ENCODE measurements at places on chromosomes 7 and 10.

GRCh38 chr10:117609095-117609795 is 66.7 kb downstream of the EMX2 start:
- DNase-seq, result no peak

DNA sequence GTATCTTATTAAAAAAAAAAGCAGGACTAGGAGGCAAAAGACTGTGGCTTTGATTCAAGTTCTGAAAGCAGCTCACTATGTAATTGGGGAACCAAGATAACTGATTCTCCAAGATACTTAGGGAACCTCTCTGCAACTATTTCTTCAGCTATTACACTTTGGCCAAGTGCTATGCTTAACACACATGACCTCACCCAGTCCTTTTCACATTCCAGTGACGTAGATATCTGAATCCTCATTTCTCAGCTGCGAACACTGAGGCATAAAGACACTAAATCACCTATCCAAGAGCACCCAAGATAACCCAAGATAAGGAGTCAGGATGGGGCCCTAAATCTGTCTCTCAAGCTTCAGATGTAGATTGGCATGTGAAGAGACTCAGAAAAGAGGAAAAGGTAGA is 133.6 kb downstream of the GLI3 start:
- DNase-seq, result no peak

DNA sequence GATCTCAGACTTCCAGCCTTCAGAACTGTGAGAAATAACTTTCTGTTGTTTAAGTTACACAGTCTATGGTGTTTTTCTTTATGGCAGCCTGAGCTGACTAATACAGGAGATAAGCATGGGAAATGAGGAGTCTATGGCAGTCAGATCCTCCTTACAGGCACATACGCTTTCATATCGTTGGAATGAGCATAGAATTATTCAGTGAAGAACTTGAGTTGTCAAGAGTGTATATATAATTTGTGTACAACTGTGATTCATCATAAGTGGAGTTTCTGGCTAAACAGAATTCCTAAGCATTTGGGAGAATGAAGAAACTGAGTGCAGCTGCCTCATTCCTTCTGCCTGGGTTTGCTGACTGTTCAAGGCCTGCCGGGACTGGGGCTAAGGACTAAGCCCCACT is 516.7 kb downstream of the ADRA2A start:
- no peak for DNase-seq

DNA sequence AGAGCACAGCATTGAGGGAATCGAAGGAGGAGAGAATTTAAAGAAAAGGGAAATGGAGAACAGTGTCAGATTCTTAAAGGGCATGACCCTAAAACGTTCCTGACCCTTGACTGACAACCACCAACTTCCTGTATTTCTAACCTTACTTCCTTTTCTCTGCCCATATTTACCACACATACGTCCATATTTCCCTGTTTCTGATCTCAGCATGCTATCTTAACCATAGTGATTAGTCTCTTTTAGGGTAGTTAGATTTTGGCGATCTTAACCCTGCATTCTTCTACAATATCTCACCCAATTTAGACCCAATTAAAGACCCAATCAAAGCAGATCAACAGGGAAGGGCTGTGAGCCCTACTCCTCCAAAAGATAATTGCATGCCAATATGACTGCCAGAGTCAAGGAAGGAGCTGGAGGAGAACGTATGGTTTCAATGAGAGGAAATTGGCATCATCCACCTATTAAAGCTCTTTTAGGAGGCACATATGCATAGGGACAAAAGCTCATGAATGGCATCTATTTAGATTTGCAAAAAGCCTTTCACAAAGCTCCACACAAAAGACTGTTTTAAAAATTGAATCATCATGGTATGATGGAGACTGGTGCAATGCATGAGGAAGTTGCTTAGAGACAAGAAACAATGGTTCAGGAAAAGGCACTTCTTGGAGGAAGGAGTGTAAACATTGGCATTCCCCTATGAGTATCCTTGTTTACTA is 49.0 kb upstream of the ARHGAP12 start:
- DNase-seq, result no peak

GRCh38 chr10:81917666-81918065 is 42.7 kb downstream of the NRG3 start:
- DNase-seq, result no peak

GRCh38 chr7:27661811-27662489 is 733 bp downstream of the HIBADH start:
- DNase-seq, result peak; percentile 14

DNA sequence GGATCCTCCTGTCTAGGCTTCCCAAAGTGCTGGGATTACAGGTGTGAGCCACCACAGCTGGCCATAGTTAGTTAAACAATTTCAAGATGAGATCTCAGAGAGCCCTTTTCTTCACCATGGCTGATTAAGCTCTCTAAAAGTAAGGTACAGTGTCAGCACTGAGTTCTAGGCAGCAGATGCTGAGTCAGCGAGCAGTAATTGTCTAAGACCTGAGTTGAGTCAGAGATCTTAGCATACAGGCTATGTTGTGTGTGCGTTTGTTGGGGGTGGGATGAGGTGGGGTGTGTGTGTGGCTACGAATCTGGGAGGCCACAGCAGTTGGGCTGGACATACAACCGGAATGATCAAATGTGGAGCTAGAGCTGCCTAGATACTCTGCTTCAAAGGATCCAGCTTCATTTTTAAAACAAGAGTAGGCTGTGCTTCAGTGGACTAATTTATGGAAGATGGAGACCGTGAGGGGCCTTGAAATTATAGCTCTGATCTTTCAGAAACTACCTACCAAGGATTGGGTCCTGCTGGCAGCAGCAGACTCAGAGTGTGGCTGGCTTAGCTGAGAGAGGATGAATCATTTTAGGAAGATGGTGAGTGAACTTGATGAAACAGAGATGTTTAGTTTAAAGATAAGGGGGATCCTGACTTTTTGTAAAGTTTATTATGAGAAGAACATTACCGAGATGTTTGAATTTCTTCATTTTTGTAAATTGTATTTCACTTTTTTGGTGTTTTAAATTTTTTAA is 17.5 kb upstream of the MTPN start:
- no peak for DNase-seq

GRCh38 chr7:53596230-53596629 is 560.8 kb downstream of the POM121L12 start:
- no peak for DNase-seq
